ENCODE measurements at places on chromosomes 13 and 19.

- DNase-seq: no peak
These were observed 1.4 kb upstream of the PRKD2 start for GRCh38 chr19:46718157-46718933.

- DNase-seq: no peak
These were observed 6.5 kb downstream of the RNF225 start for GRCh38 chr19:58401840-58402421.

DNA sequence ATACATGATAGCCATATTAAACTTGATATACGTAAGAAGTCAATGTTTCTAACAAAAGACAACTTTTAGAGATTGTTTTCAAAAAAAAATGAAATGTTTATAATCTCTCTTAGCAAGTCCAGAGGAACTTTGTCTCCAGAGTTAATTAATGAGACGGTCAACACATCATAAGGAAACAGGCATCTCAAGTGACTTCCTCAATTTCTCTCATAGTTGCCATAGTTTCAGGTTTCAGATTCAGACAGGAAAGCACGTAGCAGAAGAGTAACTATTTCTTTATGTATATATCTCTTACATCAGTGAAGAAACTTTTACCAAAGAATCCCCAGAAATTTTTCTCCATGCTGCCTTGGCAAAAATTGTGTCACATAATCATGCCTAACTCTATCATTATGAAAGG is 159.6 kb upstream of the ATXN8OS start:
- no peak for DNase-seq

DNA sequence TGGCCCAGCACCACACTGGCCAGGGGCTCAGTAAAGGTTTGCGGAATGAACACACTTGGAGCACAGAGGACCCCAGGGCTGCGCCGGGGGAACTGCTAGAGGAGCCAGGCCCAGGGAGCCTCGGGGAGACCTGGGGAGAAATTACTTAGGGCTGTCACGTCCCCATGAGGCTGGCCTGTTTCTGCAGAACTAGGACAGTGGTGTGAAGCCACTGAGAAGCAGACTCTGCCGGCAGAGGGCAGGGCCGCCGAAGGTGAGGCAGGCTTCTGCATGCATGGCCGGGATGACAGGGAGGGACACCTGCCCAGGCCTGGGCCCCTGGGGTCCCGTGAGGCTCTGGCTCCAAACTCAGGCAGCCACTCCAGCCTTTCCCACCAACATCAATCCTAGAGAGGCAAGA is 26.4 kb downstream of the ELAVL1 start:
- no peak for DNase-seq

DNA sequence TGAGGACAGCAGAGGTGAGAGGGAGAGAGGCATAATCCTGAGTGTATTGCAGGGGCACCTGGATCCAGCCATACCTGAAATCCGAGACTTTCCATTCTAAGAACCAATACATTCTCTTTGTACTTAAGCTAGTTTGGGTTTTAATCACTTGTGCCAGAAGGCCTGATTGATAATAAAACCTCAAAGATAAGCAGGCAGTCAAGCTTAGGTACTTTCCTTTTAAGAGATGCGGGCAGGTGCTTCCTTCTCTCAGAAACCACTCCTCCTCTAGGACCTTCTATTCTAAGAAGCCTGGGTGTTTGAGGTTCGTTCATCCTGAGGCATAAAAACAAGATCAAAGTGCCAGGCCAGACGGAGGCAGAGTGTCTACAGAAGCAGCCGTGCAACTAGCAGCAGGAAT is 22.2 kb downstream of the FAM187B start:
- no peak for DNase-seq

GRCh38 chr13:39612023-39612637 is 9.1 kb upstream of the LHFPL6 start:
- DNase-seq: peak; percentile 50

DNA sequence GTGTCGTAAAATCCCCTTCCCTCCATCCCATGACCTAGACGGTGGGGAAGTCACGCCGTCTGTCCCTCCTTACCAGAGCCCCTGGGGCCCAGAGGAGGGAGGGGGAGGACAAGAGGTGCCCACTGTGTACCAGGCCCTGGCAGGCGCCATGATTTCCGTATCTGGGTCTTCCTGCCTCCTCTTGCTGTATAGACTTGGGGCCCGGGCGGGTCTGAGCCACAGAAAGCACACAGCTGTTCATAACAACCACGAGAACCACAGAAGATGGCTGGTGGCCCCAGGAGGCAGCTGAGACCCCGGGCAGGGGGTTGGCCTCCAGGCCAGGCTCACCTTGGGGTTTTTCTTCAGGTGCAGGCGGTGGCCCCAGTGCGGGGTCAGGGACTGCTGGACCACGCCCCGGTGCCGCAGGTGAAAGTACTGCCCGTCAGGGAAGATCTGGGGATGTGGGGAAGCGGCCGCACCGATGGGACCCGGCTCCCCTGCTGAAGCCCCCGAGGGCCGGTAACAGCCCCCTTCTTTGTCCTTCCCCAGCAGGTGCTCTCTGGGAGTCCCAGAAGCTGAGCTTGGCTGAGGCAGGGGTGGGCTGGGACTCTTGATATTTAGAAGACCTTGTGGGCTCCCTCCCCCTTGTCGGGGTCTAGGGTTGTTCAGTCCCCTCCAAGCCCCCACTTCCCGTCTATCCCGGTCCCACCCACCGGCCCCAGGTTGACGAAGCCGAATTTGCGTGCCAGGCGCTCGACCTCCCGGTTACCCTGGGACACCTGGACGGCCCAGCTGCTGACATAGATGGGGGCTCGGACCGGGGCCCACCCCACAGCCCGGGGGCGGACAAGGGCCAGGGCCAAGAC is 463 bp downstream of the PCSK4 start:
- DNase-seq: no peak

- DNase-seq: no peak
These were observed 6.0 kb downstream of the SPRED3 start for GRCh38 chr19:38394488-38394887.

- no peak for DNase-seq
These were observed 6.3 kb downstream of the DHPS start for GRCh38 chr19:12675399-12675798.

DNA sequence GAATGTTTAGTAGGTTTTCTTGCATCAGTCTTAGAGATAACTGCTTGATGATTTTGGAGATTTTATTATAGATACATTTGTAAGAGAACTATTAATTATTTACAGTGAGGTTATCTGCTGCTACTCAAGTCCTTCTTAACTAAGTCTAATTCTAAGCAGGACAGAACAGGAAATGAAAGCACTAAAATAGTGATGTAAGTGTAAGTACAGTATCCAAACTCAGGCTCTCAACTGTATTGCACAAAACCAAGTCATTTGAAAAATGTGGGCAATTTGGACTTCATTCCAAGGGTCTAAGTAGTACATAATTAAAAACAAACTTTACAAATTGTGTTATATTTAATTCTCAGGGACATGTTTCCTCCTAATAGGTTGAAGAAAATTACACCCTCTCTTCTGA is 417.1 kb downstream of the ITGBL1 start:
- DNase-seq: no peak

DNA sequence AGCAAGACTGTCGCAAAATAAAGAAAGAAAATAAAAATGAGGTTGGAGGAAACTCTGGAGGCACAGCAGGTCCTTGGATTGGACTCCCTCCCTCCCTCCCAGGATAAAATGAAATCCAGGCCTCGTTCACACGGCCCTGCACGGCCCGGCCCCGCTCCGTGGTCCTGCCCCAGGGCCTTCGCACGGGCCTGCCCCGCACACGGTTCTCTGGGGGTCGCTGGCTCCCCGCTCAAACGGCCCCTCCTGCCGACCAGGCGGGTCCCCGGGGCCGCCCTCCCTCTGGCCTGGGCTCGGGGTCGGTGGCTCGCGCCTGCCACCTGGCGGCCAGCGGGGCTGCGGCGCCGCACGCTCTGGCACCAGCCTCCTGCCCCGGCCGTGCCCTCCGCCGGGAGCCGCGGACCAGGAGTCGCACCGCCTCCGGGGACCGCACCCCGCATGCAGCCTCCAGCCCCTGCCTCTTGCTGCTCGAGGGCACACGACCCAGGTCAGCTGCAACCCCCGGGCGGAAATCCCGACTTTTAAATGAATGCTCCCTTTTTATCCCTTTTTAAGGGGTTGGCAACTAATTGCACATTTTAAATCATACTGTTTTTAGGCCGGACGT is 1.5 kb upstream of the WDR18 start:
- DNase-seq: peak; percentile 76
